ENCODE measurements at places on chromosomes 7 and 10.

DNA sequence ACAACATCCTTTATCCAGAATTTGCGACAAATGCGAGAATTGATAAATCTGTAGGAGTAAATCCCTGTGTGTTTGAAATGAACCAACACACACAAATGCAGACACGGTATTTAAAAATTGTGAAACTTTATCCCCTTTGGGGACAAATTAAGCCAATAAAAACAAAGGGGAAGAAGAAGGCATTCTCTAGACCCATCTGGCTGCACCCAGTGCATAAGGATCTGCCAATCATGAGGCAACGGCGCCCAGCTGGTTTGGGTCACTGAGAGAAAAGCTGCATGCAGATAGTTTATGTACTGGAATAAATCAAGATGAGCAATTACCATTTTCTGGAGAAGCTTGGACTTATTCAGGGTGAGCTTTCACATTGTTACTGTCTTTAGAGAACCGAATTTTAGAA is 45.7 kb downstream of the VAX1 start:
- DNase-seq, result no peak

GRCh38 chr7:84107259-84107658 is 87.3 kb downstream of the SEMA3A start:
- DNase-seq, result no peak

DNA sequence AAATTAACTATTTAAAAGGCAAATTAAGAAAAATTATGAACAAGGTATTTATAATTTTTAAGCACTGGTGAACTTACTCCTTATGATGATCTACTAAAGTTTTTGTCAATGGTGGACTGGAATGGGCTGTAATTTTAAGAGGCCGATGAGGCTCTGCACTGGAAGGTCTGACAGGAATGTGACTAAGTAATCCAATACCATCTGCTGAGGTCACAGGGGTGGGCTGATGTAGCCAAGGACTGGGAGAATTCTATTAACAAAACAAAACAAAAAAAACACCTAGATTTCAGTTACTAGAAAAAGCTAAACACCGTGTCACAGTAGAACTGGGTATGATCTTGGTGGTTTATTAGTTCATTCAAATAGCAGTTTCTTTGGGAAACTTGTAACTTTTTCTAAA is 75.9 kb downstream of the NRBF2 start:
- DNase-seq, result no peak

DNA sequence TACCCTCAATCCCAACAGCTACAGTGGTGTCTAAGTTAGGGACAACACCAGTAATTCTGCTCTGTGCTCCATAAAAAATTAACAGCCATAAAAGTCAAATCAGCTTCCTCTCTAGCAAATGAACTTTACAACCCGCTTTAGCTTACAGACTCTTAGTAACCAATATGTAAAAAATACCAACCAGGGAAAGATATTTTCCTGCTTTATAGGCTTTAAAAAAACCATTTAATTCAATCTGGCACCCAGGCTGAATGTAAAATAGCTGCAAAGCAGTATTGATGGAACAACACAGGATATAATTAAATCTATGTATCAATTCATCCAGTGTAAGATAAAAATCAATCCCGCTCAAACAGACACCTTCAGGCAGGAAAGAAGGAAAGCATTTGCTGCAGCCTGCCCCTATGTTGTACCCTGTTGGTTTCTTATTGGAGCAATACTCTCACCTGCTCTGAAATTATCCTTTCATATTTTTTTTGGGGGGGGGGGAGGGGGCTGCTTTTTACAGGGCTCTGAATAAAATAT is 98.6 kb downstream of the NXPH1 start:
- no peak for DNase-seq

GRCh38 chr10:131872011-131872826 is 28.6 kb upstream of the PPP2R2D start:
- DNase-seq, result no peak

- no peak for DNase-seq
Measured at GRCh38 chr10:69810675-69811397, 9.1 kb downstream of the COL13A1 start.

DNA sequence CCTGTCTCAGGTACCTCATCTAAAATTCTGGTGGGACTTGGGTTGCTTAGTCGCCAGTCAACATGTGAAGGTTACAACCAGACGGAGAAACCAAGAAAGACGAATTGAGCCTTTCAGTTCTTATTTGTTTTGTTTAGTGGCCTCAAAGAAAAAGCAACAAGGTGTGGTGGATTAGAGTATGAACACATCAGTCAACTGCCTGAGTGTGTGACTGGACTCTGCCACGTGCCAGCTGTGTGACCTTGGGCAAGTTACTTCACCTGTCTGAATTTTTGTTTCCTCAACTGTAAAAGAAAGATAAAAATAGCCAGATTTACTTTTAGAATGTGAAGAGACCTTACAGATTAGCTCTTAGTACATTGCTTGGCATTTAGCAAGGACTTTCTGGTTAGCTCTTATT is 259.2 kb downstream of the CREB5 start:
- DNase-seq, result no peak

DNA sequence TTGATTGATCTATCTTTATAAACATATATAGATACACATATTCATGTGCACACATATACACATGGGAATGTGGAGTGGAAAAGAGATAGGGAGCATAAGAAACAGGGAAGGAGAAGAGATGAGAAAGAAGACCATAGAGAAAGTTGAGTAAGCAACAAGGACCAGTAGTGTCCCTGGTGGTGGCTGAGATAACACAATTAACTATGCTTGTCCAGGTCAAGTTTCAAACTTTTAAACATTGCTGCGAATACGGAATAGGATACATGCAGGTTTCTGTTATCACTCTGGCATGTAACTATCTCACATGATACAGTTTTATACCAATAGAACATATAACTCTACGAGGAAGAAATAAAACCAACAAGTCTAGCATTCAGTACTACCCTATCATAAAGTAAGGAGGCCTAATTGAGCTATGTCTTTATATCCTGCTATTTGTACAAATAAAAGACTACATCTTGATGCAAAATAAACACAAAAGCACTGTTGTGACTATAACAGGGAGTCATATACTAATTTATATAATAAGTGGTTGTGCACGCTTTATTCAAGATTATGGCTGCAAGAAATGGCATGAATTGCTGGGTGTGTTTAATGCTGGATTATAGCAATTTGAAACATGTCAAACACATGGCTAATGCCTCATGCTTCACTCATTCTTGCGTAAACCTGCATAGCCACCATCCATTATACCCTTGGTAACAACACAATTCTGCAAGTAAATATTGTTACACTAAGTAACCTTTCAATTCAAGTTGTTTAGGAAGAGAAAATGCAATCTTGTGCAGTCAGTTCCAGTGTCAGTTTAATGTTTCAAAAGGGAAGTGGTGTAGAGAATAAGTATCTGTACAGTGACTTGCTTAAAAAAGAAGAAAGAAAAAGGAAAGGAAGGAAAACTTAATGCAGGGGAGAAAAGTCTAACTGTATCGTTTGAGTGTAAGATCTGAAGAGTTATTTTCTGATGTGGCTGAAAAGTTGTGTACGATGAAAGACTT is 8.2 kb downstream of the FOXP2 start:
- no peak for DNase-seq

GRCh38 chr7:147711447-147711846 is 879.1 kb upstream of the C7orf33 start:
- DNase-seq, result no peak

DNA sequence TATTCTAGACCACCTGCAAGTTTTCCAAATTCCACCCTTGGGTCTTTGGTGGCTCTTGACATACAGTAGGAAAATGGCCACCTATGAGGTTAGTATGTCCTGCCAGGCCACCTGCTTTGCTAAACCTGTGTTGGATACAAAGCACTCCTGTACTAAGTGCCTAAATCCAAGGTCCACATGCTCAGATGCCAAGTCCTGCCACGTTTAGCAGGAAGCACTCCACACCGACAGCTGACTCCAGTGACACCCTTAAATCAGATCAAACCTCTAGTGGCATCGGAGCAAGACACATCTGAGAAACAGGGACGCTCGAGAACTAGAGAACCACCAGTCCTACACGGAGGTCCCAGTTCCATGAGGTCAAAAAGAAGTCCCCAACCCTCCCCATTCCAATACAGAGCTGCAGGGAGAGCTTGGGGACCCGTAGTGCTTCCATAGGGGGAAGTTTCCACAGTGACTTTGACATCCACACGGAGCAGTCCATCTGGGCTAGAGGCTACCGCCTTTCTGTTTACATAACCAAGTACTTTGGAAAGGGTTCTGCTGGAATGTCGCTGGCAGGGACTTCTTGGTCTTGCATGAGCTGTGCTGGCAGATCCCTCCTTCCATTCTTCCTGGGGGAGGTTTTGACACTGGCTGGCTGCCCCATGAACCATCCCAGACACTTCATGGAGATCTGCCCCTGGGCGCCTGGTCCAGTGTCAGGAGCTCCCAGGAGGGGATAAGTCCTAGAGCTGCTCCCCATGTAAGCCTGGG is 290.6 kb downstream of the PRPF18 start:
- DNase-seq, result peak; percentile 28

- peak; percentile 32 for DNase-seq
Measured at GRCh38 chr7:128841921-128842673, 11.9 kb downstream of the FLNC start.

GRCh38 chr7:29851487-29851886 is 45.2 kb downstream of the WIPF3 start:
- no peak for DNase-seq

GRCh38 chr7:53604201-53604600 is 568.8 kb downstream of the POM121L12 start:
- no peak for DNase-seq

DNA sequence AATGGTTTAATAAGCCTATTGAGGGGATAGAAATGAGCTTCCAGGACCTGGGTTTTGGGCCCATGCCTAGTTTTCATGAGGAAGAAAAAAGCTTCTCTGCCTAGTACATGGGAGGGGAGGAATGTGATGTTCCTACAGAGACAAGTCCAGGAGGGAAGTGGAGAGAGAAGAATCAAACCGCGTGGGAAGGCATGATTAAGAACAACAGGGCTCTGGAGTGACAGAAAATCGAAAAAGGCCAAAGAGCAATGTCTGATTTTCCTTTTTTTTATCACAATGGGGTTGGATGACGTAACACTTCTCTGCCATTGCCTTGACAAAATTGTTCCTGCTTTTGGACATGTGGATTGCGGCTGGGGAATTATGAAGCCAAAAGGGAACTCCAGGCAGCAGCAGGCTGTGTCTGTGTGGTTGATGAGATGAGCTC is 258.6 kb downstream of the CXCL12 start:
- DNase-seq, result no peak

DNA sequence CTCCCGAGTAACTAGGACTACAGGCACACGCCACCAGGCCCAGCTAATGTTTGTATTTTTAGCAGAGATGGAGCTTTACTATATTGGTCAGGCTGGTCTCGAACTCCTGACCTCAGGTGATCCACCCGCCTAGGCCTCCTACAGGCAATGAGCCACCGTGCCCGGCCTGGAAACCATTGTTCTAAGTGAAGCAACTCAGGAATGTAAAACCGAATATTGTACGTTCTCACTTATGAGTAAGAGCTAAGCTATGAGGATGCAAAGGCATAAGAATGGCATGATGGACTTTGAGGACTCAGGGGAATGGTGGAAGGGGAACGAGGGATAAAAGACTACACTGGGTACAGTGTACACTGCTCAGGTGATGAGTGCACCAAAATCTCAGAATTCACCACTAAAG is 235.1 kb upstream of the AUTS2 start:
- no peak for DNase-seq

DNA sequence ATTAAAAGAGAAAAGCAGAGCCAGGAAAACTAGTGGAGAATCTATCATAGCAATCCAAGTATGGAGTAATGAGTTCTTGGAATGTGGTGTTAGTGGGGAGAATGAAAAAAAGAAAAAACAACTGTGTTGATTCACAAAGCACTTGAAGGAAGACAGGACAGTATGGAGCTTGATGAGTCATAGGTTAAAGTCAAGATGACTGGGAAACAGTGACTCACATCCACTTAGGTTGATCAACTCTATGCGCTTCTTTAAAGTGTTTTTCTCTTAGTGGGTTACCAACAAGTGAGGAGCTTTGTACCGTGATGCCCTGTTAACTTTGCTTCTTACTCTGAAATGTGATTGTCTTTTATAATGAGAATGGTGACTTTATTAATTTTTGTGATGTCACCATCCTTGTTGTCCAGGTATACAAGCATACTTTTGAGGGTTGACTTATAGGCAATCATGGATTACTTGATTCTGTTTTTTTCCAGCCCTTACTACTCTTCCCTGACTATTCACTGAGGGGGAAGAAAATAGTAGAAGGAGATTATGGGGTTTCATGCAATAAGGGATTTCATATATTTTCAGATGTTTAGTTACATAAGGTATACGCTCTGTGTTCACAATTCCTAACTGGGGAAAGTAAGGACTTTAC is 32.1 kb upstream of the MDFIC start:
- DNase-seq, result no peak

DNA sequence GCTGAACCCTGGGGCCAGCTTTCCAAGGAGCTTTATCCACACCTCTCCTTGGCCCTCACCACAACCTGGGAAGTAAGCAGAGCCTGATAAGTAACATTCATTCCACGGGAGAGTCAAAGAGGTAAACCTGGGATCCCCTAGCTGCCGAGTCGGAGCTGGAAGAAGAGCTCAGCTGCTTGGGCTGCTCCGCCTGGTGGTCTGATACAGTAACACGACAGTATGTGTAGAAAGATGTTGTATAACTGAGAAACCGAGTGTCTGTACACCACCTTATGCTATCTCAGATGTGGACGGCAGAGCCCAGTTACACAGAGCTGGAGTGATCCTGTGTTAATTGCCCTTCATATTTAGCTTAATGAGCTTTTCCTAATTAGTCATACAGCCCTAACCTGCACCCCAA is 151.3 kb upstream of the KMT2E start:
- no peak for DNase-seq

DNA sequence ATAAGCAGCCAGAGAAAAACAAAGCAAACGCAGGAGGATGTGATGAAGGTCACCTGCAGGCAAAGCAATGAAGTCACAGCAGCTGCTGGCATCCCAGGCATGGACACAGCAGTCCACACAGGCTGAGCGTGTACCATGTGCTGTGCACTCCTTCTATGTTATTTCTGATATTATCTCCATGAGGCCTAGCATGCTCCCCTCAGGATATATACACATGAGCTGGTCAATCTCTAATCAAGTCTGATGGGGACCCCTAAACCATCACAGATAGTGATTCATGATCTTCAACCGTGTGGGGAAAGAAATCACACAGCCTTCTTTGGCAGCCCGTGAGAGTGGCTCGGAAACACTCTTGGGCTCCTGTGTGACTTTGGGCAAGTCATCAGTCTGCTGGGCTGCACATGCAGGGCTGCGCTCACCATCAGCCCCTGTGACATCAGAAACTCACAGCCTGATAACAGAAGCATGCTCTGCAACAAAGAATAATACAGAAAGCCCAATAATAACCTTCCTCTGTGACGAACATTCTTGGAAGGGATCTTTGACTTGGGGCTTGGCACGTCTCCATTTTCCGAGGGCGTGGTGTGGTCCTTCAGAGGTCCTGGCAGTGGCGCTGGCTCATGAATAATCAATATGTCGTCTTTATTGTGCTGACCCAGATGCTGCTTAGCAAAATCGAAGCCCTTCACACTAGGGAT is 83.0 kb upstream of the ATP6V0A4 start:
- DNase-seq, result no peak

GRCh38 chr10:8048281-8049008 is 6.0 kb upstream of the GATA3 start:
- DNase-seq, result no peak
